COR-L47 (cell line): ENCODE measurements at places on chromosomes 2 and 18.

DNA sequence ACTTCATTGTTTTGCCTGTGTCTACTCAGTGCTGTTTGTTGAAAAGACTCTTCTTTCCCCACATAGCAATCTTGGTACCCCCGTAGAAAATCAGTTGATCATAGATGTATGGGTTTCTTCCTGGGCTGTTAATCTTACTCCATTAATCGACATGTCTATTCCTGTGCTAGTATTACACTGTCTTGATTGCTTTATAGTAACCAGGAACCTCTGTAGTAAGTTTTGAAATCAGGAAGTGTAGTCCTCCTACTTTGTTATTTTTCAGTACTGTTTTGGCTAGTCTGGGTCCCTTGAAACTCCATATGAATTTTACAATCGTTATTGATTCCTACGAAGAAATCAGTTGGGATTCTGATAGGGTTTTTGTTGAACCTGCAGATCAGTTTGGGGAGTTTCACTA is 78.8 kb upstream of the FAM136A start:
- DNase-seq, result no peak

GRCh38 chr2:55839182-55839819 is 84.3 kb downstream of the EFEMP1 start:
- peak; percentile 50 for DNase-seq

GRCh38 chr2:127431408-127432023 is 13.3 kb downstream of the PROC start:
- DNase-seq, result no peak

DNA sequence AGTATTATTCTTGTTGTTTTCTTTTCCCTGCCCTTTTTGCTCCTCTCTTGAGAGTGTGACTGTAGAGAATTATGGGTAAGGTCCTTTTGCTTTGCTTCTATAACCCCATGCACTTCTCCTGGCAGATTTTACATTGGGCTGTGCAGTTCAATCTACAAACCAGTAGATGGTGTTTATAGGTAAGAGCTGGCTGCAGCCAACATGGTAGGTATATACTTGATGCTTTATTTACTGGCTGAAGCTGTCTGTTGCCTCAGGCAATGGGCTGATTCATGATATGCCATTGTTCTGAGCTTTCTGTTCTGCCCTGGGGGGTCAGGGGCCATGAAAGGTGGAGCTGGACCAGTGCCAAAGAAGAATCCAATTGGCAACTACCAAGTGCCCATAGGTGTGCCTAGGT is 48.3 kb upstream of the MYL1 start:
- DNase-seq, result peak; percentile 0
